ENCODE measurements at places on chromosomes 11 and 22.
A peak's percentile ranks its signal among the peaks of the same experiment; 100 is the strongest.

DNA sequence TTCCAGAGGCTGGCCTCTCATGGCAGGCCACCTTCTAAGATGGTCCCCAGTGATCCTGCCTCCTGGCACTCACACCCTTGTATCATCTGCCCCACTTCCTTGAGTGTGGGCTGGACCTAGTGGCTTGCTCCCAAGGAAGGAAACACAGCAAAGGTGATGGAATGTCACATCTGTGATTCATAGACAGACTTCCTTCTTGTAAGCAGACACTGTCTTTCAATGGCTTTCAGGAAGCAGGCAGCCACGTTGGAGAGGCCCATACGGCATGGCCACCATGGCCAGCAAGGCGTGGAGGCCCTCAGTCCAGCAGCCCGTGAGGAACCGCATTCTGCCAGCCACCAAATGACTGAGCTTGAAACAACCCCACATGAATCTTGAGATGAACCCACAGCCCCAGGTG lies 11.3 kb downstream of the LMO1 start:
- DNase-seq, result no peak

DNA sequence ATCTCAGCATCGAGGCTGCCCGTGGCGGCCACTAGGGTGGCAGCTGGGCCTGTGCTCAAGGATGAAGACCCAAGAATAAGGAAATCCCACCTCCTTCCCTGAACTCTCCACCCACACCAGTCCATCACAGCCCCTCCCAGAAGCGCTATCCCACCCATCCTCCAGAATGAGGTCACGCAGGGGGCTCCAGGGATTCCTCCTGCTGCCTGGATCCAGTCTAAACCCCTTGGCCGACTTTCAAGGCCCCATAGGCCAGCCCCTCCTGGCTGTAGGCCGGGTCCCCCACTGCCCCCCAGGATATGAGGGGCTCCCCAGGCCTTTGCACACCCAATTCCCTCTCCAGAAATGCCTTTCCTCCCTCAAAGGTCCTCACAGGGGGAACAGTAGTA lies 19.0 kb upstream of the SCGB1A1 start:
- no peak for DNase-seq

GRCh38 chr11:35112056-35112845 lies 26.7 kb upstream of the CD44 start:
- no peak for DNase-seq

- DNase-seq, result peak; percentile 85
Observed at GRCh38 chr11:86696004-86696403, 23.6 kb upstream of the ME3 start.

DNA sequence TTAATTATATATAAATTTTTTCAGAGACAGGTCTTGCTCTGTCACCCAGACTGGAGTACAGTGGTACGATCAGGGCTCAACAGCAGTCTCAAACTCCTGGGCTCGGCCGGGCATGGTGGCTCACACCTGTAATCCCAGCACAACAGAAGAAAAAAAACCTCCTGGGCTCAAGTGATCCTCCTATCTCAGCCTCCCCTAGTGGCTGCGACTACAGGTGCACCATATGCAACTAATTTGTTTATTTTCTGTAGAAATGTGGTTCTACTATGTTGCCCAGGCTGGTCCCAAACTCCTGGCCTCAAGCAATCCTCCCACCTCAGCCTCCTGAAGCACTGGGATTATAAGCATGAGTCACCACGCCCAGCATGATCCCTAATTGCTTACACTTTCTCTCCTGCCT lies 56.1 kb upstream of the SLC35C1 start:
- DNase-seq, result no peak

DNA sequence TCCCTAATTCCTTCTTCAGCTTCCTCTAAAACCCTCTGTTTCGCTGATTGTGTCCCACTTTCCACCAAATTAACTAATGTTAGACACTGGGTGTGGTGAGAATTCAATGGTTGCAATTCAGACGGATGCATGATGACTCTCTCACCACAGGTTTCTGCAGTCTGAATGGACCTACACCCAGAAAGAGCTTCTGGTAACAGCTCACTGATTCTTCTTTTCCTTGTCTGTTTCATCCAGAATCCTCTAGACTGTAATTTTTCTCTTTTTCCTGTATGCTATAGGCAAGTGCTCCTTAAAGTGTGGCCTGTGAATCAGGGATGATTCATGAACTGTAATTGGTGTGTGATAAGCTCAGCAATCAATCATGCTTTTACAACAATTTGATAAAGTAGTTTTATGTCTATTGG lies 18.1 kb downstream of the MMP10 start:
- no peak for DNase-seq

- DNase-seq, result no peak
Observed at GRCh38 chr22:23858484-23858815, 775 bp downstream of the SLC2A11 start.

GRCh38 chr11:46609386-46609785 lies 7.6 kb downstream of the HARBI1 start:
- DNase-seq, result no peak

DNA sequence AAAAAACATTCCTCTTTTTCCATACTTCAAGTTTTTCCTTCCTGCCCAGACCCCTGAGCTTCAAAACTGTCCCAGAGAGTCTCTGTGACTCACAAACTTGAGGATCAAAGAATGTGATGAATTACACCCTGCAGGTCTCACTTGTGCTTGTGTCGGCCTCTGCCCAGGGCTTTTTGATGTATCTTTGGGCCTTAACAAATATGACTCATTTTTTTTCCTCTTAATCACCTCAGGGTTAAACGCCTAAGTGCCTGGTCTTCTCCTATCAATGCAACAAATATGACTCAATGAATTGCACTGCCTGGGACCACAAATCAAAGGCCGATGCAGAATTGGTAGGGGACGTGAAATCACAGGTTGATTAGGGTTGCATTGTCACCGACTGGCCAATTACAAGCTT lies 267.7 kb downstream of the LARGE1 start:
- no peak for DNase-seq

GRCh38 chr11:82194521-82194920 lies 539.1 kb downstream of the FAM181B start:
- DNase-seq, result no peak

GRCh38 chr22:41862530-41863266 lies 29.8 kb downstream of the SREBF2 start:
- DNase-seq, result no peak

GRCh38 chr11:128889657-128890213 lies 1.4 kb upstream of the KCNJ5 start:
- no peak for DNase-seq

DNA sequence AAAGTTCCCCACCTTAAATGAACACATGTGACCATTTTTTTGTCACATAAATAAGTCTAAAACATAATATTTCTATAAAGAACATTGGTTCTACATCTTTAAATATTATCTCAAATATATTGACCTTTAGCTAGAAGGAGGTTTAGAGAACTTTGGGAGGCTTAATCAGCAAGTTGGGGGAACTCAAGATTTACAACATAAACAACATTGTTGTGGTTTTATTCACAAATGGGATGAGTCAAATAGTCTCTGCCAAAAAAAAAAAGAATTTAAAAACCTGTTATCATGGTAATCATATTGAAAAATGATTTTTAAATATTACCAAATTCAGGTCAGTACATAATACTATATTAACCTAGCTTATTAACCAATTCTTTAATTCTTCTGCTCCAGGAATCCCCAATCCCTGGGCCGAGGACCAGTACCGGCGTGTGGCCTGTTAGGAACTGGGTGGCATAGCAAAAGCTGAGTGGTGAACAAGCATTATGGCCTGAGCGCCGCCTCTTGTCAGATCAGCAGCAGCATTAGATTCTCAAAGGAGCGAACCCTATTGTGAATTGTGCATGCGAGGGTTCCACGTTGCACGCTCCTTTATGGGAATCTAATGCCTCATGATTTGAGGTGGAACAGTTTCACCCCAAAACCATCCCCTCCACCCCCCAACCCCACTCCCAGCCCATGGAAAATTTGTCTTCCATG lies 98.2 kb downstream of the RDX start:
- no peak for DNase-seq

DNA sequence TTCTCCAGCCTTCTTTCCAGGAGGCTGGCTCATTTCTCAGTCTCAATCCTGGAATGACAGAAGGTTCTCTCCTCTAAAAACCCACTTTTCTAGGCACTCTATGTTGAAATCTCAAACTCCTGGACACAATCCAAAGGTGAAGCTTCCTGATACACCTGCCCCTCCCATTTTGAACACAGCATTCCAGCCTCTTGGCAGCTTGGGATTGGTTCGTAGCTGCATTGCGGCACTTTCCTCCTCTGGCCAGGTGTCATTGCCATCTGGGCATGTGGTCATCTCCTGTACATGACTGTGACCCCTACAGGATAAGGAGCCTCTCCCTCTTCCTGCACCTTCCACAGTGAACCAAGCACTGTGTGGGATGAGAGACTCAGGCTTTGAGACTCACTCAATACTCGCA lies 230.2 kb upstream of the B3GAT1 start:
- no peak for DNase-seq

DNA sequence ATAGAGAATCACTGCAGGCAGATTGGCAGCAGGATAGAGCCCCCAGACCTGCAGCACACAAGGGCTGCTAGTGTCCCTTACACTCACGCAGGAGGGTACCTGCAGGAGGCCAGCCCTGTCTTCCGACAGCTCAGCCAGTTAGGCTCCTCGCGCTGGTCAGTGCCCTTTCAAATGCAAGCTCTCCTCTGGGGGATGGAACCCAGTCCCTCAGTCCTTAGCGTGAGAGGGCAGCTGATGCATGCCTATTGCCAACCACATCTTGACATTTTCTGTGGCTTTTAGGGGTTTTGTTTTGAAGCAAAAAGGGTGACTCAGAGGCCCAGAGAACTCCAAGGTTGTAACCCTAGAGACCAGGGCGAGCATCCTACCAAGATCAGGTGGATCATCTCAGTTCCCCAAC lies 40.0 kb downstream of the WNT11 start:
- no peak for DNase-seq

DNA sequence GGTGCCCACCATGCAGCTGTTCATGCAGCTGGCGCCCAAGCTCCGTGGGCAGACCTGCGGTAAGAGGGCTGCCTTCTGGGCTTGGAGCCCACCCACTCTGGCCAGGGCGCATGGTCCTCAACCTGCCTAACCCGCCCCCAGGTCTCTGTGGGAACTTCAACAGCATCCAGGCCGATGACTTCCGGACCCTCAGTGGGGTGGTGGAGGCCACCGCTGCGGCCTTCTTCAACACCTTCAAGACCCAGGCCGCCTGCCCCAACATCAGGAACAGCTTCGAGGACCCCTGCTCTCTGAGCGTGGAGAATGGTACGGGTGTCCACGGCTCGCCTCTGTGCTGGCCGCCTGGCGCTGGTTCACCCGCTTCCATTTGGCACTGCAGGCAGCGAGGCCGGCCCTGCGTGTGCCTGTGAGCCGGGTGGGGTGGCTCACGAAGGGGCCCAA lies 11.0 kb downstream of the MUC5AC start:
- no peak for DNase-seq

- DNase-seq, result no peak
Observed at GRCh38 chr11:39932966-39933365, 1526.5 kb downstream of the LRRC4C start.

DNA sequence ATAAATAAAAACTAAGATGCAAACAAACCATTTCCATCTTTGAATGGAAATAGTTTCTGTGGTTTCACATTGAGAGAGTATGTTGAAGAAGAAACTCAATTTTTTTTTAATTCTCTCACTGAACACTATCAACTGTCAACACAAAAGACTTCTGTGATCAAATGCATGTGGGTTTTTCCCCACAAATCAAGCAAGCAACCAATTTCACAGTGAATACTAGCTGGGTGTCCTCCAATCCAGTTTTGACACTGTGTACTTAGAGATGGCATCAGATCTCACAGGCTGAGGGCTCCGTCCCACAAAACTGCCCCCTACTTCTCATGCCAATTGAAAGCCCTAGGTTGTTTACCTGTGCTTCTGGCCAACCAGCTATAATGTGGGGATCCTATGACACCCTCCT lies 34.5 kb downstream of the CTSC start:
- DNase-seq, result no peak

- DNase-seq, result no peak
Observed at GRCh38 chr11:131370901-131371790, 731 bp downstream of the NTM start.

GRCh38 chr11:110728883-110729282 lies 16.6 kb upstream of the ARHGAP20 start:
- DNase-seq, result no peak

GRCh38 chr11:121914508-121915059 lies 201.4 kb downstream of the BLID start:
- no peak for DNase-seq

- DNase-seq, result peak; percentile 43
Observed at GRCh38 chr11:88174709-88175568, at the start of gene RAB38. TSS of gene RAB38 (minus strand) at chr11:88175443. CDS start at chr11:88175384, 59 bp downstream.

DNA sequence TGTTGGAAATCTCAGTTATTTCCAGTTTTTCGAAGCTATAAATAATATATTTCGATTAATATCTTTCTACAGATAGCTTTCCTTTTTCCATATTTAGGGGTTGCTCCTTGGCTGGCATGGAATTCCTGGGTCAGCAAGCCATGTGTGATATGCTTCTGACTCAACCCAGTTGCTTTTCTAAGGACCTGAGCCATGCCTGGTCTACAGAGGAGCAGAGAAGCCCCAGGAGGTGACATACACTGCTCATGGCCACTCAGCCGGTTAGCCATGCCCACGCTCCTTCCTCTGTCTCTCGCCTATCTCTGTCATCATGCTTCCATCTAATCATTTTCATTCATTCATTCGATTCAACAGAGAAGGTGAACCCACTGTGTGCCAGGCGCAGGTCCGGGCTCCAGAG lies 23.2 kb upstream of the PDGFB start:
- DNase-seq, result no peak

DNA sequence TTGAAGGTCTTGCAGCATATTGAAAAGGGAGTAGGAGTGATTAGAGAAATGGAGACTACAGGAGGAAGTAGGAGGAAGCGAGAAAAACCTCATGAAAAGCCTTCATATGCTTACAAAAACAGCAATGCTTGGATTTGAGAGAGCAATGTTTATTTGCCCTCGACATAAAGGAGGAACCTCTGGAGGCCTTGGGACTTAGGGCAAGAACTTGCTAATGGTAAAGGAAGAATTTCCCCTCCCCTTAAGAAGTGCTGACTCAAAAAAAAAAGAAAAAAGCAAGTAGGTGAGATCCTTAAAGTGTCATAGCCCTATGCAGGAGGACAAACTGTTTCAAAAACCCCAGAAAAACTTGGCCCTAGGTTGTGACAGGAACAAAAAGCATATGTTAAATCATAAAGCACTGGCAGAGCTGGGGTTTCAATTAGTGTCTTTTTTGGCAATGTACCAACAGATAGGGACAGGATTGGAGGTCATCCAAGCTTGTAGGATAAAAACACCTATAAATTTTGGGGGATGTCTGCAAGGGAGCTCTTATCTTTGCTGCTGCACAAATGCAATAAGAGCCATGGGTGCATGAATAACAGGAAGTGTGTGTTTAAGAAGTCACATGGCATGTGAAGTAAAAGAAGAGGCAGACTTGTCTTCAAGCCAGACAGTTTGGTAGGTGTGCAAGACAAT lies 4.9 kb downstream of the GLYAT start:
- DNase-seq, result no peak

GRCh38 chr11:125923012-125923579 lies 18.8 kb downstream of the DDX25 start:
- peak; percentile 30 for DNase-seq

GRCh38 chr11:855796-856195 lies 13.1 kb downstream of the TSPAN4 start:
- no peak for DNase-seq

Measured in AG09319 (cell line).